Lower leg skin (tissue), 4 donors: ENCODE measurements at places on chromosomes 2 and 18.

- DNase-seq = no peak
These were observed 666.0 kb downstream of the DSC3 start for GRCh38 chr18:30376515-30376914.

- DNase-seq = no peak
These were observed 18.8 kb downstream of the FSIP2 start for GRCh38 chr2:185757356-185757755.

DNA sequence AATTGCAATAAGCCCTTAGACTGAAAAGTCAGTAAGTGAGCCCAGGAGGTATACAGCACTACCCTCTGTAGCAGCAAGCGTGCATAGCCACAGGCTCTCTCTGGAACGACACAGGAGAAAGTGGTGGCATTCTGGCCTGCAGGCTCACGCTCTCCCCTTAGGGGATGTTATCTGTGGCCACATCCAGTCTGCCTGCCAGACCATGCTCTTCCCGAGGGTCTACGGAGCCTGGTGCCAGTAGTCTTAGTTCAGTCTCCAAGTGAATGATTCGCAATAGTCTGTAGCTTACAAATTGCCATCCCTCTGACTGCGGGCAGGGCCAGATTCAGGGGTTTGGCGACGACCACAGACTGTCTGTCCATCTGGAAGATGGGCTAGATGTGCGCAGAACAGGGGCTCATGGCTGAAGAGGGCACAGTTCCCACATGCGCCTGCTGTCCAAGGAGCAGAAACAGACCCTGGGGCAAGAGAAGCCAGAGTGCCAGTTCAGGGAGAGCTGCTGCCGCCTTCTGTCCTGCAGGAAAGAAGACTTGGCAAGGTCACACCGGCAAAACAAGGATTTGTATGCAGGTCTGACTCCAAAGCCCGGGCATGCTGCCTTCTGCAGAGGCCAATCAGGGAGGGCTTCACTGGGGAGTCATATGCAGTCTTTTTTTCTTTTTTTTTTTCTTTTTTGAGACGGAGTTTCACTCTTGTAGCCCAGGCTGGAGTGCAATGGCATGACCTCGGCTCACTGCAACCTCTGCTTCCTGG lies 3.5 kb upstream of the KLF11 start:
- DNase-seq = no peak

- no peak for DNase-seq
These were observed 142.4 kb downstream of the EN1 start for GRCh38 chr2:118705032-118705431.

- DNase-seq = no peak
These were observed 49.1 kb downstream of the ZEB2 start for GRCh38 chr2:144470816-144471215.

GRCh38 chr2:30136764-30137444 lies 9.9 kb upstream of the YPEL5 start:
- no peak for DNase-seq

- DNase-seq = peak; percentile 89
These were observed 62.1 kb upstream of the MAPRE2 start for GRCh38 chr18:34978953-34979608.

- no peak for DNase-seq
These were observed 92.3 kb downstream of the TTC27 start for GRCh38 chr2:32719933-32720716.

- DNase-seq = no peak
These were observed 222.9 kb downstream of the PTPRM start for GRCh38 chr18:7789856-7790552.

- no peak for DNase-seq
These were observed 245.0 kb downstream of the ACKR3 start for GRCh38 chr2:236814593-236814992.

DNA sequence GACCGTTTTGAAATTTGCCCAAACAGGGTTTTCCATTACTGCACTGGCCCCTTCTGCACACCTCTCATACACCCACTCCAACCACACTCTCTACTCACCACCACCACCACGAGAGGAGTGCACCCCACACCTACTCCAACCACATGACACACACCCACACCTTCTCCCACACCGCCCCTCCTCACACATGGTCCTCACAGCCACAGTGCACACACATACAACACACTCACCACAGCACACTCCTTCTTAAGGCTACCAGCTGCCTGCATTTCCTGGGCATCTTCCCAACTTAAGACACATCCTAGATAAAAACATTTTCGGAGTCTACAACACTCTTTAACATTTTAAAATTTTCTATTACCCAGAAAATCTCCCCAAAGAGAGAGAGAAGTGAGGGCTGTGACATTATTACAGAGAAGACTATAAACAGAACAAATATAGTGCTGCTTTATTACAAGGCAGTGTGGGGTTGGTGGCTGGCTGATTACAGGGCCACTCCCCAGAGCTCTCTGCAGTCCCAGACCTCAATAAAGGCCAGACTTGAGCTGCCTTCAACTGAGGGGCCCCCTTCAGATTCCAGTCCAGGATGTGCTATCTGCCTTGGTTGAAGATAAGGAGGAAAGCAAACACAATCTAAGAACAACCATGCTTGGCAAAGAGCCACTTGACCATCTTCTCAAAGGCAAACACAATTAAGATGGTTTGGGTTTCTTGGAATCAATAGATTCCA lies 36.1 kb downstream of the NHEJ1 start:
- no peak for DNase-seq

DNA sequence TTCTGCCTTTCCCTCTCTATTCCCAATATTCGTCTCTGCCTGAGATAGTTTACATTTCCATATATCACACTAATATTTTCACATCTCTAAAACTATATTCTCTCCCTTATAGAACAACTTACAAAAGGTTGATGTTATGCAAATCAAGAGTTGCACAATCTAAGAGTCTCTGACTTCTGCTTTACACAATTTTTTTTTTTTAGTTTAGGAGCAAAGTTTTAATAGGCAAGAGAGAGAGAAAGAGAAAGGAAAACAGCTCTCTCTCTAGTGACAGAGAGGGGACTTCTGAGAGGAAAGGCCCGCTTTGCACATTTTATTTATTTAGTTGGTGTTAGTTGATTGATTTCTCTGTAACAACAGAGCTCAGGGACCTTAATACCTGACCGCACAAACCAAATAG lies 380.2 kb downstream of the TXNL1 start:
- DNase-seq = no peak

GRCh38 chr18:76449111-76449453 lies 46.0 kb downstream of the ZNF516 start:
- DNase-seq = peak; percentile 78

DNA sequence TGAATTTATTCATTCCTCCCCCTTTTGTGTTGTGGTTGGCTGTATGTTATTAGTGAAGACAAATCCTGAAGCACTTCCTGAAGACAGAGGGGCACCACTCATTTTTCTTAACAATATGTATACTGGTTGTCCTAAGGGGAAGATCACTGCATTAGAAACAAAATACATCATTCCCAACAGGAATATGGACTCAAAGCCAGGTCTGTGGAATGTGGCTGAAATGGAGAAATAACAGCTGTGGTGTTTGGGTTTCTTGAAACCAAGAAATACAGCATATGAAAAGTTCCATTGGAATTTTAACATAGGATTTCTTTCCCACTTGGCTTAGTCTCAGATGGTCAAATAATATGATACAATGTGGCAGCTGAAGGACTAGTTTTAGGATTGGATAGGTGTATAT lies 267.6 kb downstream of the KCNE4 start:
- DNase-seq = no peak

DNA sequence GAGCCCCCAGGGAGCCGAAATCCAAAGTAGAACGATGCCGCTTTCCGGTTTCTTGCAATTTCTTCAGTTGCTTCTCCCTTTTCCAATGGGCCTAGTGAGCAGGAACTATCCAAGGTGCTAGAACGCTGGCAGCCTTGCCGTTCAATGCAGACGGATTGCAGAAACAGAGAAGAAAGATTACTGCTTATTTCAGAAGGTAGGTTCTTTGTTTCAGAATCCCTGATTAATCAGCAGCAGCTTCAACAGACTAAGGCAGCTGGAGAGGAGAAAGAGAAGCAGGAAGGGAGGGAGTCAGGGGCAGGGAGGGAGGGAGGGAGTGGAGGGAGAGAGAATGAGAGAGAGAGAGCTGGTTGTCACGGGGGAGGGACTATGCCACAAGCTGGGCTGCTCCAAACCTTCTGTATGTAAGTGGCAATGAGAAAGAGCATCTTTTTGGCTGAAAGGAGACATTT lies 576 bp downstream of the NYAP2 start:
- no peak for DNase-seq

GRCh38 chr2:14690926-14691325 lies 58.4 kb downstream of the LRATD1 start:
- DNase-seq = no peak

GRCh38 chr2:191746346-191747169 lies 68.6 kb downstream of the NABP1 start:
- no peak for DNase-seq

GRCh38 chr2:193024791-193025190 lies 830.1 kb upstream of the TMEFF2 start:
- no peak for DNase-seq

DNA sequence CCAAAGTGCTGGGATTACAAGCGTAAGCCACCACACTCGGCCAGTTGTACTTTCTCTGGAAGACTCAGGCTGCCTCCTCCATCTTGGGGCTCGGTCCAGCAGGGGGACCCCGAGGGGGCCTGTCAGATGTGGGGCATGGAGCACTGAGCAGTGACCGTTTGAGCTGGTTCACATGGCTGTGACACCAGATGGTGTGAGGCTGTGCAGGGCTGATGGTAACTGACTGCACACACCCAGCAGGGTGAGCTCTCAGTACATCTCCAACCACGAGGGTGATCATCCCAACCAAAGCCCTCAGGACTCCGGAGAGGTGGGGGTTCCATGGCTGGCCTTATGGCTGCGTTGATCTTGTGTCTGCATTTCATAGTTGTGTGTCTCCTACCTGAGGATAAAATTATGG lies 63.4 kb downstream of the FAM168B start:
- no peak for DNase-seq

- peak; percentile 87 for DNase-seq
These were observed 16.5 kb downstream of the TWIST2 start for GRCh38 chr2:238864207-238865014.

- DNase-seq = no peak
These were observed 421.0 kb downstream of the ZNF521 start for GRCh38 chr18:24930971-24931370.

DNA sequence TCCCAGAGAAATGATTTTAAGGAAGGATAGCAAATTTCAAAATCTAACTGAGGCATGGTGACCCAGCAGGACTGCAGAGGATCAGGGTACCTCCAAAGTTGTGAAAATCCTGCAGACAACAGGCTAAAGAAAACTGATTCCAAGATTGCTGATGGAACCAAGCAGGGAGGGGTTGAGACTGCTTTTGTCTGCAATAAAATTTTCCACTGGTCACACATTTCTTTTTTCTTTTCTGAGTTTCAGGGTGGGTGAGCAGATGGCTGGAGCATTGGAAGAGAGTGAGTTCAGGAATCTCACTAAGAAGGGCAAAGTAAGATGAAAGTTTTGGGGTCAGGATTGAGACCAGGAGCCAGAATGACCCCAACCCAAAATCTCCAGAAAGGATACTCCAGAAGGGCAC lies 321.0 kb downstream of the TNS1 start:
- no peak for DNase-seq

DNA sequence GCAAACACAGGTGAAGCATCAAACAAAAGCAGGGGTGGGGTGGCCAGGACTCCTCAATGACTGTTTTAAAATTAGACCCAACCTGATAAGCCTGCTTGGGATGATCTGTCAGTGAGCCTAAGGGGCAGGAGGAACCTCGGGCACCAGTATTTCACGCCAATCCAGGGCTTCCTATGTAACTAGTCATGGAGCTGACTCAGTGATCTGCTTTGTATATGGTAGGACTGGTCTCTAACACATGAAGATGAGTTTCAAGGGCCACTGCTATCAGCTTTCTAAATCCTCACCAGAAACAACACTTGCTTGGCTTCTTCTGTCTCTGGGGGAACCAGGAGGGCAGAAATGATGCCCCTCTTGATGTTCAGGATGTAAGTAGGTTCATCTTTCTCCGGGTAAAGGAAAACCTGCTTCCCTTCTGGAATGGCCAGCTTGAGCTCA lies 6.2 kb downstream of the APOB start:
- DNase-seq = no peak

DNA sequence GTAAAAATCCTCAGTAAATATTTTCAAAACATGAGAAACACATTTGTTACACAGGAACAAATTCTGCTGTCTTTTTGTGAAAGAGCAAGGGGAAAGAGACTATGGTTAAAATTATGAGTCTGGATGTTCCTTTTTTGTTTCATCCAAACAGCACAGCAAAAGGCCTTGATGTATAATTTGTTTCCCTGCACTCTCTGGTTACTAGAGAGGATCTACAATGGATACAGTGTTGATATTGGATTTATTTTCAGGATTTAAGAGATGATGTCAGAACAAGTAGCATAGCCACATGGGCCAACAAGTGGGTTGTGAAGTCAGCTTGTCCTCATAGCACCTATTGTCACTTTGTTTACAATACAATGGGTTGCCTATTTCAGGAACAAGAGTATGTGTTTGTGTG lies 11.3 kb upstream of the ERBB4 start:
- no peak for DNase-seq

DNA sequence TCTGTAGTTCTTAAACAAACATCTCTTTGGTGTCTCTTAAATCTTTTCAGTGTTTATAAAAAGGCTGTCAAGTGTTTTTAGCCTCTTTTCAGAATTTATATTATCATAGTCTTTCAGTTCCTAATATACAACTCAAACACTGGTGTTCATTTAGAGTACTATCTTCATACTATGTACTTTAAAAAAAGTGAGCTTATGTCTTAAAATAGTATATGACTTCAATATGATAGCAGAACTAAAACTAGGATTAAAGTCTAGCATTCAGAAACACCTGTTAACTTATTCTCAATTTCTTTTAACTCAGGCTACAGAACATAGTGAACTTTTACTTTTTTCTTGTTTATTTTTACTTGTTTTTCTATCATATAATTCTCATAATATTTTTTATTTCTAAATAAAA lies 14.7 kb upstream of the IKZF2 start:
- no peak for DNase-seq

DNA sequence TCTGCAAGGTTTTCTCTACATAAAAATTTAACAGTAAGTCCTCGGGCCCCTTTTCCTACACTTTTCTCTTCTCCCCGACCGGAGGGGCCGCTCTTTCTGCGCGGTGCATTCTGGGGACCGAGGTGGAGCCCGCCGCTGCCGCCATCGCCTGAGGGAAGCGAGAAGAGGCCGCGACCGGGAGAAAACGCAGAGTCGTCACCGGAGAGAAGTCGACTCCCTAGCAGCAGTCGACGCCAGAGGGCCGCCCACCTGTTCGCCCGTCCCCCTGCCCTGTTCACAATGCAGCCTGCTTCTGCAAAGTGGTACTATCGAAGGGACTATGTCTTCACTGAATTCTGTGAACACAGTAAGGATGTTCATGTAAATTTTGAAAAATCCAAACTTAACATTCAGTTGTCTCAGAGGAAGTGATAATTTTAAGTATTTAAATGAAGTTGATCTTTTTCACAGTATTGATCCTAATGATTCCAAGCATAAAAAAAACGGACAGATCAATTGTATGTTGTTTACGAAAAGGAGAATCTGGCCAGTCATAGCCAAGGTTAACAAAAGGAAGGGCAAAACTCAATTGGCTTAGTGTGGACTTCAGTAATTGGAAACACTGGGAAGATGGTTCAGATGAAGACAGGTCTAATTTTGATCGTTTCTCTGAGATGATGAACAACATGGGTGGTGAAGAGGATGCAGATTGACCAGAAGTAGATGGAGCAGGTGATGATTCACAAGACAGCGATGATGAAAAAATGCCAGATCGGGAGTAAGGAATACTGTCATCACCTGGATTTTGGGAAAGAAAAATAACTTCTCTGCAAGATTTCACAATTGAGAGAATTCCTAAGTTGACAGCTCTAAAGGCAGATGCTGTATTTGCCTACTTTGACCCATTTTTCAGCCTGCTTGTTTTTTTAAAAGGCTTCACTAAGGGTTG lies 55.8 kb downstream of the ASXL2 start:
- no peak for DNase-seq

- no peak for DNase-seq
These were observed 151.5 kb downstream of the NCK2 start for GRCh38 chr2:105895990-105896764.
